Activated naive CD8-positive, alpha-beta T cell treated with anti-CD3 and anti-CD28 coated beads, Interleukin-2, amount 10 ng/mL, durations not matched to agents 7 days and 5 days (primary cell): ENCODE measurements at places on chromosomes 1 and 21.

DNA sequence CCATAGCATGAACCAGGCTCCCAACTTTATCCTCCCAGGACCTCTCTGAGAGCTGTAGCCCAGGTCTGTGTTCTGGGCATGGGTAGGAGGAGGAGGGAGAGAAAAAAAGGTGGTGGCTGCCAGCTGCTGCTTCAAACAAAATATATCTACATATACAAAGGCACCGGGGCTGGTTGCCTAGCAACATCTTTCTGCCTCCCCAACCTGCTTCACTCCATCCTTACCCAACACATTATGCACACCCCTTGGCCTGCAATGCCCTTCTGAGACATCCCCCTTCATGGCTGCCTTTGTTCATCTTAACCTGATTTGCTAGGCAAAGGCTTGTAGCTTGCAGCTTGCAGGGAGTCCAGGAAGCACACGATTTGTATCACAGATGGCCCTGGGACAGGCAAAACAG lies 27.2 kb upstream of the ATP1A1 start:
- DNase-seq, result no peak

DNA sequence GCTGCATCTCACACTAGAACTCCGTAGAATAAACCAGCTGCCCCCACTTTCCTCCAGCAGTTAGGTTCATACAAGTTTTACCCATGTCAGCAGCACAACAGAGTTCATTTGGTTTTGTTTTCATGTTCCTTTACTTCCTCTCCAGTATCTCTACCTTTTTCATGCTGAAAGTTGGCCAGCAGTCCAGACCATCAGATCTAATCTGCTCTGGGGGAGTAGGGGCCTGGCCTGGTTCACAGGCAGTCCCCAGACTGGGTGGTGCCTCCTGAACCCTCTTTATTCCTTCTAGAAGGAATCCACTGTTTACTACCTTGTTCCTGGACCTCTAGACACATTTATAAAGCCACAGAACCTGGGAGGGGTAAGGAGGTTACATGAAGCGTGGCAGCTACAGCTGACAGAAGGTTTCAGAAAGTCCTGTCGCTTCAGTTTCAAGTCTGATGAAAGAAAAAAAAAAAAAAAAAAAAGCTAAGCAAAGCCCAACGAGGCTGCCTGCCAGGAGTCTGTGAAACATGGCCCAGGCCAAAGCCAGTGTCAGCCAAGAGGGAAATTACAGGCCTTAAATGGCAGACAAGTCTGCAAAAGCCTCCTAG lies 184.6 kb upstream of the JUN start:
- peak; percentile 55 for DNase-seq

GRCh38 chr1:205441318-205441633 lies 14.6 kb downstream of the BLACAT1 start:
- no peak for DNase-seq

GRCh38 chr1:82160036-82160435 lies 359.3 kb downstream of the ADGRL2 start:
- DNase-seq, result no peak

DNA sequence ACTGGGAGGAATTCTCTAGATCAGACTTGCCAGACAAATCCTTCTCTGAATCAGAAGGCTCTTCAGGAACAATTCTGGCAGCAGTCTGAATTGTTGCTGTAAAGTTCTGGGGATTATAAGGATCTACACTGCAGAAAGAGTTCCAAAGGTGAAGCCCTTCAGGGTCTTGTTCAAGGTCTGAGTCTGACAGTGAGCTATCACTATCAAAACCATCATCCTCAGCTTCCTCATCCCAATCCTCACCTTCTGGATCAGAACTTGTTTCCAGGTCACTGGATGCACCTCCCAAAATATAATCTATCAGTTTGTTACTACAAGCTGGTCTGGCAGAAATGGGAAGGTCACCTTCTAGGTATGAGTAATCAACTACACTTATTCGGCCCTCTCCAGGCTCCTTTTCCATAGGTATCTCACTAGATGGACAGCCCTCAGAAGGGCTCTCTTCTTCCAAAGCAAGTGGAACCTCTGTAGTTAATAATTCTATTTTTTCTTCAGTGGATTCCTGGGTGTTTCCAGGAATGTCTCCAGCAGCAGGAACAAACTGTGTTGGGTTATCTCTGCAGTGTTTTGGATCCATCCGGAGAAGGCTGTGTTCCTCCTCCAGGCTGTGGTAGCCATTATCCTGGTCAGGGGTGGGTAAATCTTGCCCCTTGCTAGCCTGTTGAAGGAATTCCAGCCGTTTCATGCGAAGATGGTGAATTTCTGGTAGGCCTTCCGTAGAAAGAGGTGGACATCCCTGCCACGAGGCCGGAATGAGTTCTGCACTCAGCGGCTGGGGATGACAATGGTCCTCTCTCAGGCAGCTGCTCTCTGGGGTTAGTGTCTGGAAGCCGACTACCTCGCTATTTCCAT lies 1.6 kb downstream of the PPP1R15B start:
- no peak for DNase-seq

DNA sequence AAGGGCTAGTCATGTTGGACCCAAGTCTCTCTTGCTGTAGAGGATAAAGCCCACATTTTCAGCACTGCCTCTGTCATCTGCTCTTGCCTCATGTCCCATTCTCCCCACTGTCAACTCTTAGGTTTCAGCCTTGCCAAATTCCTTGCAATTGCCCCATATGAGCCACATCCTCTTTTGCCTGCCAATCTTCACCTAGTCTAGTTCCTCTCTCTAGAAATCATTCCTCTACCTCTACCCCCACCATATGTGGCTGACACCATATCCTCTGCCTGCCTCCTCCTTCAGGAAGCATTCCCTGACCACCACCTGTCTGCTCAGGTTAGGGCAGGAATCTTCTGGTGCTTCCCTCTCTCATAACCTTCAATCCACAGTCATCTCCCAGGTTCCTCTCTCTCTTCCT lies 38.2 kb downstream of the SLC9A1 start:
- no peak for DNase-seq

- DNase-seq, result no peak
Measured at GRCh38 chr1:17669866-17670451, 85.2 kb upstream of the ACTL8 start.
